ENCODE measurements at places on chromosomes 13 and 19. TPM values are rescaled to one million over a fixed set of nuclear protein-coding genes. Genes with fewer than 3 reads are reported as not detected.

GRCh38 chr13:107299717-107300116, 731.8 kb upstream of the ARGLU1 start:
- no peak overlapping the region for H3K27ac ChIP-seq
- DNase-seq = no peak
- H3K4me3 ChIP-seq = no peak overlapping the region
- H3K36me3 ChIP-seq = no peaks in the 10 kb centered on the region
- H3K27me3 ChIP-seq = no peaks in the 10 kb centered on the region

DNA sequence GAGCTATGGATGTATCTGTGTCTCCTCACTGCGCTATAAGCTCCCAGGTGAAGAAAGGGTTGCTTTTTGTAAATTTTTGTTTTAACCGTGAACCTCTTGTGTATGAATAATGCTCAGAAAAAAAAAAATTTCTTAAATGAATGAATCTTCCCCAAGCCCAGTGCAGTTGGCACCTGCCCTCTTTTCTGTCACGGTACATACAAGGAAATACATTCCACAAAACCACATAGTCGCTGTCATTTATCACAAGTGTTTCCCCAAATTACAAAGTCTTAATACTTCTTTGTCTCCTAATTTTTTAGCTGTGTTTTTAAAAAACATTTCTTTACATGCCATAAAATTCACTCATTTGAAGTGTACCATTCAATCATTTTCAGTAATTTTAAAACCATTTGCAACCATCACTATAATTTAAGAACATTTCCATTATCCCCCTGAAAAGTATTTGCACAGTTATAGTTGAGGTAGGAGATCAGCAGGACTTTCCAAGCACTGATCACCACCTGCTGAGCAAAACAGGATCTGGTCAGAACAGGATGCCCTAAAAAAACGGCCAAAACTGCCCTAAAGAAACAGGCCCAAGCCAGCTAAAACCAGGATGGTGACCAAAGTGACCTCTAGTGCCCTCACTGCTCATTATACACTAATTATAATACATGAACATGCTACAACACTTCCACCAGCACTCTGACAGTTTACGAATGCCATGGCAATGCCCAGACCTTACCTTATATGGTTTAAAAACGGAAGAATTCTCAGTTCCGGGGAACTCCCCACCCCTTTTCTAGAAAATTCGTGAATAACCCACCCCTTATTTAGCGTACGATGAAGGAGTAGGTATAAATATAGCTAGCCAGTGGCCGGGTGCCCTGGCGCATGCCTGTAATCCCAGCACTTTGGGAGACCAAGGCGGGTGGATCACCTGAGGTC, 1.3 kb upstream of the TEX30 start:
- peaks cover 66% of the 10 kb centered on the region for H3K4me1 ChIP-seq
- H3K36me3 ChIP-seq = peaks cover 13% of the 10 kb centered on the region
- peak overlapping the region; percentile 88 for H3K4me3 ChIP-seq
- peak overlapping the region; percentile 97 for H3K27ac ChIP-seq
- peaks cover 2% of the 10 kb centered on the region for H3K27me3 ChIP-seq
- DNase-seq = no peak

GRCh38 chr13:75480671-75481175, 1.2 kb downstream of the TBC1D4 start:
- H3K4me3 ChIP-seq = peak overlapping the region; percentile 74
- H3K4me1 ChIP-seq = peaks cover 16% of the 10 kb centered on the region
- DNase-seq = peak; percentile 19
- H3K36me3 ChIP-seq = no peaks in the 10 kb centered on the region
- H3K27me3 ChIP-seq = peaks cover 68% of the 10 kb centered on the region

DNA sequence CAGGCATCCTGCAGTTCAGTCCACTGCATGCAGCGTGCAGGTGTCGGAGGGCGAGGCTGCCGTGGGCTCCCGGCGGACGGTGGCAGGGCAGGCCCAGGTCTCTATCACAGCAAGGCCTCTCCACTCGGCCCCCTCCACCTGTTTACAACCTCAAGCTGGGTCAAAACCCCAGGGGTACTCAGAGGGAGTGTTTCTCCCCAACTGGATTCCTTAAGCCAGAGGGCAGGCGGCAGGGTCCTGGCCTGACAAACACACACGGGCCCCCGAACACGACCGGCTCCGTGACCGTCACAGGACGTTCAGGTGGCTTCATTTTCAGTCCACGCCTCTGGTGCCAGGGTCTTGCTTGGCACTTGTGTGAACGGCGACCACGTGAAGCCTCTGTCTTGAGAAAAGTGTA, 23.5 kb downstream of the RASA3 start:
- no peaks in the 10 kb centered on the region for H3K27me3 ChIP-seq
- H3K4me1 ChIP-seq = peaks cover 65% of the 10 kb centered on the region
- peaks cover 53% of the 10 kb centered on the region for H3K36me3 ChIP-seq
- DNase-seq = no peak
- H3K4me3 ChIP-seq = peak overlapping the region; percentile 76
- peak overlapping the region; percentile 97 for H3K27ac ChIP-seq

The DCAF15 gene
- 85.4 TPM for total RNA-seq

The STRN4 gene
- total RNA-seq = 77.9 TPM

All from activated CD4-positive, alpha-beta T cell treated with anti-CD3 and anti-CD28 coated beads, Interleukin-2, amount 10 ng/mL, durations not matched to agents 7 days and 5 days (primary cell).